Stimulated activated CD8-positive, alpha-beta memory T cell treated with anti-CD3 and anti-CD28 coated beads, Interleukin-12 subunit alpha, Interleukin-12 subunit beta, amount 100 ng/mL, for 1 hour (primary cell): ENCODE measurements at places on chromosomes 6 and 20.

DNA sequence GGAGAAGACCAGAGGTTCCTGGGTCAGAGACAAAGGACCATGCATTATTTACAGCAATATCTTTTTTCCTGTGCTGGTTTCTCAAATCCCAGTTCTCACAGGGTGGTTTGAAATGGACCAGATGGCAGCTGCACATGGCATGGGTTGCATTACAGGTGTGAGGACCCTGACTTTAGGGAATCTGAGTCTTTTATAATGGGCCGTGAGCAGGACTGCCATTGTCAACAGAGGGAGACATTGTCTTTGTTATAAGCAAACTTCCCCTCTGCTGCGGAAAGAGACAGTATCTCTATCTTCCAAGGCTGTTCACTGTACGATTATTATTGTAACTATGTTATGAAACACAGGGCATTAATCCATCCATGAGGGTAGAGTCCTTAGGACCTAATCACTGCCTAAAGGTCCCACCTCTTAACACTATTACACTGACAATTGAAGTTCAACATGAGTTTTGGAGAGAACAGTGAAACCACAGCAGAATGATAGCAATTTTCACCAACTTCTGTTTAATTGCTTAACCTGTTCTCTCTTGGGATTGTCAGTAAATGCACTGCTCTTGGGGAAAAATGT, 156.1 kb upstream of the AGPAT4 start:
- DNase-seq = no peak

GRCh38 chr6:43838276-43839036, 68.4 kb downstream of the VEGFA start:
- no peak for DNase-seq

DNA sequence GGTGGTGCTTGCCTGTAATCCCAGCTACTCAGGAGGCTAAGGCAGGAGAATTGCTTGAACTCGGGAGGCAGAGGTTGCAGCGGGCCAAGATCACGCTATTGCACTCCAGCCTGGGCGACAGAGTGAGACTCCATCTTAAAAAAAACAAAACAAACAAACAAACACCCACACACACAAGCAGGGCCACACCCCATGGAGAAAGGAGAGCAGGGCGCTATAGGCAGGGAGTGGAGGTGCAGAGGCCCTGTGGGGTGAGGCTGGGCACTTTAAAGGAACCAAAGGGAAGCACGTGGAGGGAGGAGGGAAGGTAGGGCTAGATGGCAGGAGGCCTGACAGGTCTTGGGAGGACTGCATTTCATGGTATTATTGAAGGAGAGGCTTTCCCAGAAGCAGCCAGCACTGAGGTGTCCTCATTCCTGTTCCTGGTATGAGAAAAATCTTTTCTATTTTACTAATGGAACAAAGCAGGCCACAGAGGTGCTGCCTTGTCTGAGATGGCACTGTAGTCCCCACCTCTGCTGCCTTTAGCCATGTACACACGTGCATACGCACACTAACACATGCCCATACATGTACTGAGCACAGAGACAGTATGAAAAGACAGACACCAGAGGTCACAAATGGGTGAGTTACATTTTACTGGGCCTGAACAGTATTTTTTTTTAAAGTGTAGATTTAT, 44.0 kb downstream of the BCAS4 start:
- no peak for DNase-seq

DNA sequence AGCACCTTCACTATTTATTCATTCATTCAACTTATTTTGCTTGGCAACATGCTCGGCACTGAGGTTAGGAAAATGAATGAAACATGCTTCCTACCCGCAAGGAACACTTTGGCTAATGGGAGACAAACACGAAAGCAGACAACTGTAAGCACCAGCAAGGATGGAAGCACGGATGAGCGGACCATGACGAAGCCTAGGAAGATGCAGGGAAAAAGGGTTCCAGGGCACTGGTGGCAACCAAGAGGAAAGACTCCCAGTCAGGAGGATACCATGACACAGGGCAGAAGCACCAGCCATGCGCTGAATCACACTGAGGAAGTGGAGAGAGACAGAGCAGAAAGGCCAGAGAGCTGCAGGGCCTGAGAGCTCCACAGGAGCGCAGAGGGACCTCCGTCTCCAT, 9.8 kb downstream of the PDE10A start:
- DNase-seq = no peak

- no peak for DNase-seq
Measured at GRCh38 chr20:16020971-16021370, 552.3 kb downstream of the KIF16B start.

DNA sequence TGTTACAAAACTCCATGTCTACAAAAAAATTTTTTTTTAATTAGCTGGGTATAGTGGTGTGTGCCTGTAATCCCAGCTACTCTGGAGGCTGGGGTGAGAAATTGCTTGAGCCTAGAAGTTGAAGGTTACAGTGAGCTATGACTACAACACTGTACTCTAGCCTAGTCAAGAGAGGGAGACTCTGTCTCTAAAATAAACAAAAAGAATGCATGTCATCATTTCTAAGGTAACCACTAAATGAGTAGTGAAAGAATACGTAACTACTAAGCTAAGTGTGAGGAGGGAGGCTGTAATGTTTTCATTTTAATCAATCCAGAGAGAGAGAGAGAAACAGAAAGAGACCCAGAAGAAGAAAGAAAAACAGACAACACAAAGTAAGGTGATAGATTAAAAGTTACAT, 9.9 kb downstream of the SYCP2 start:
- DNase-seq = no peak

DNA sequence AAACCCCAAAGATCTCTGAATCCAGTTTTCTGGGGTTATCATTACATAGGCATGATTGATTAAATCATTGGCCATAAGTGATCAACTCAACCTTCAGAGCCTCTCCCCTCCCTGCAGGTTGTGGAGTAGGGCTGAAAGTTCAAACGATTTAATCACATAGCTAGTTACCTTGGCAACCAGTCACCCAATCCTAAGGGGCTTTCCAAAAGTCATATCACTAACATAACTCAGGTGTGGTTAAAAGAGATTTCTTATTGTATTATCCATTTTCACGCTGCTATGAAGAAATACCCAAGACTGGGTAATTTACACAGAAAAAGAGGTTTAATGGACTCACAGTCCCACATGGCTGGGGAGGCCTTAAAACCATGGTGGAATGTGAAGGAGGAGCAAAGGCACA, 935.1 kb upstream of the SLC35B3 start:
- DNase-seq = no peak

DNA sequence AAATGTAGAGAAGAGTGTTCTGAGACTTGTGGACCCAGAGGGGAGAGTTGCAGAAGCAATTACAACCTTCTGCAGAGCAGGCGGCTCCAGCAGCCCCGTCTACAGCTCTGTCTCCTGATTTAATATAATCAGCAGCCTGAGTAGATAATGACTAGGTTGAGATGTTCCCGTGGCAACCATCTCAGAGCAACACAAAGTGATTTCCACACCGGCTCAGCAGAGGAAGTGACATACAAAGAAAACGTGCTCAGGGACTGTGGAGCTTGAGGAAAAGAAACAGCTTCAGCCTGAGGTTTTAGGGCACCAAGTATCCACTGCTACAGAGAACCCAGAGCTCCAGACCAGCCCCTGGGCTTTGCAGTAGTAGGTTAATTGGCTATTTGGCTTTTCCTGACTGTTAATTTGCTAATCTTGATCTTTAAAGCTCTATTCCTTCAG, 136.4 kb downstream of the MTFR2 start:
- DNase-seq = no peak

DNA sequence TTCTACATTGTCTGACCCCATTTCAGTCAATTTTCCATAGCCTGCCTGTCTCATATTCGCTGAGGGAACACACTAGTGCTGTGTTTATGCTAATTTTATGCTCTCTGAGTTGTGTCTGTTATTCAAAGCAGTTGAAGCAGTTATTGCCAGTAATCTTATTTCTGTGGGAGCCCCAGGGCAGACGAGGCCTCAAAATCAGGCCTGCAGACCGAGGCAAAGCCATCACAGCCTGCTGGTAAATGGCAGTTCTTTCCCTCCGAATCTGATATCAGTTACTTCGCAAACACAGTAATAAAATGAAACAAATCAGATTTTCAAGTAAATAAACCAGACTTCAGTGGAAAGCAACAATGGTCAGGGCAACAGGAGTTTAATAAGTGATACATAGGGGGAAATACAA, 508.4 kb downstream of the PKHD1 start:
- no peak for DNase-seq

DNA sequence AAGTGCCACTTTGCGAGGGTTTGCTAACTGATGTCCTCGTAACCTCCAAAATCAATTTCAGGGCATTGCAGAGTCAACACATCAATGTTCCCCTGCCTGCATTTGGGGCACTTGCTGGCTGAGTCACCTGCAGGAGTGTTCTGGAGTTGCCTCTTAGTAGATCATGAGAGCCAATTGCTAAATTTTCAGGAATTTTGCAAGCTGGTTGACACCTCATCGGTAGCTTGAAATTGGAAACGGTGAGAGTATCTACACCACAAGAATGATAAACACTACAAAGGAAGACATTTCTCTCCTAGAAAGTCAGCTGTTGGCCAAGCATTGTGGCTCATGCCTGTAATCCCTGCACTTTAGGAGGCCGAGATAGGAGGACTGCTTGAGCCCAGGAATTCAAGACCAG, 10.8 kb upstream of the BFSP1 start:
- no peak for DNase-seq

DNA sequence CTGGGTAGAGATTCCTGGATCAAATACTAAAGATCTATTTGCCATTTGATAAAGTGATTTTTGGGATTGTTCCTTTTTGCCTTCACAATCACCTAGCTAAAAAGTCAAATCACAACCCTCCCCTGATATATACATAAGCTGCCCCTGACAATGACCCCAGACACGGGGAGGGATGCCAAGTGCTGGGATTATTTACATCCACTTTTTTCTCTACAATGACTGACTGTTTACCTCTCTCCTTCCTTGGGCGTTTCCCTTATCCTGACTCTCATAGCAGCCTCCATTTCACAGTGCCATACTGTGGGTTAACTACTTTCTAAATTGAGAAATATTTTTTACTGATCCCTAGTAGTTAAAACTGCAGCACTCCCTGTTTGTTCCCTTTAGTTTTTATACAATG, 150.8 kb upstream of the TMEM170B start:
- DNase-seq = no peak

DNA sequence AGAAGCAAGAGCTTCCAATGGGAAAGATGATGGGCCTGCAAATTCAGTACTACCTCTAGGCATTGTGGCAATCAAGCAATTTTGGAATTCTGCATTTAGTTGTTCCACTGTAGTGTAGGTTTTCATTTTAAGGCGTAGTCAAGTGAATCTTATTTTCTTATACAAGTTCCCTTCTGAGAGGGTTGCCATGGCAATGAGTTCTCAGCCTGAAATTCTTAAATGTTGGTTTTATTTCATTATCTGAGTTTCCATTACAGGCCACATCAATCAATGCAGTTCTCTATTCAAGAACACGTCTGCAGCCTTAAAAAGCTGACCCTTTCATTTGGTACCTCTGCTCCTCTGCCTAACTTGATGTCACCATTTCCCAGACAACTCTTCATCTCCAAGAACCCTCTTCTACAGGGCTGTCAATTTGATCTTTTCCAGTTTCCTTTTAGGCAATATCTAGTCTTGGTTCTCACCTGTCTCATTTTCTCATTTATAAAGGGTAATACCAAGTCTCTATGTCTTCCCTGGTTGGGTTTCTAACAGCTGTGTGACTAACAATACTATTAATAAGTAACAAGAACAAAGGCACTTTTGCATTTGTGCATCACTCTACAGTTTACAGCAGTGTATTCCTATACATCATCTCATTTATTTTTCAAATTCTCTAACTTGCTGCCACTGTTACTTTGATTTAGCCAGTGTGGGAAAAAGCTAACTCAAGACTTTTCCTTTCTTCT, 898.2 kb upstream of the FLRT3 start:
- no peak for DNase-seq

GRCh38 chr20:48691523-48691922, 136.3 kb downstream of the PREX1 start:
- no peak for DNase-seq
